ENCODE measurements at places on chromosomes 4 and X.

- no peak for DNase-seq
These were observed 133.4 kb upstream of the NAP1L5 start for GRCh38 chr4:88831031-88831430.

DNA sequence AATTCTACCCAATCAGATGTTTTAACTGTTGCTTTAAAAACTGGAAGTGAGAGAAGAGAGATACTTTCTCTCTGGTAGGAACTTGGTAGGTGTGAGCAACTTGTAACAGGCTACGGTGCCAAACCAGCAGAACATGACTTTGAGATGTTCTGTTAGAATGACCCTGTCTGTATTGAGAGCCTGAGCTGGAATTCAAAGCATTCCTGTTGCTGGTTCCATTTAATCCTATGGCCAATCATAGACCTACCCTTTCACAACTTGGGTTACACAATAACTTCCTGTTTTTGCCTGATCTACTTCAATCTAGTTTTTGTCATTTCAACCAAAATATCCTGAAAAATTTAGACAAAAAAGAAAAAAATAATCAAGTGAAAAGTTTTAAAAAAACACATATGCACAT, 1.7 kb upstream of the PRRG1 start:
- DNase-seq: no peak

DNA sequence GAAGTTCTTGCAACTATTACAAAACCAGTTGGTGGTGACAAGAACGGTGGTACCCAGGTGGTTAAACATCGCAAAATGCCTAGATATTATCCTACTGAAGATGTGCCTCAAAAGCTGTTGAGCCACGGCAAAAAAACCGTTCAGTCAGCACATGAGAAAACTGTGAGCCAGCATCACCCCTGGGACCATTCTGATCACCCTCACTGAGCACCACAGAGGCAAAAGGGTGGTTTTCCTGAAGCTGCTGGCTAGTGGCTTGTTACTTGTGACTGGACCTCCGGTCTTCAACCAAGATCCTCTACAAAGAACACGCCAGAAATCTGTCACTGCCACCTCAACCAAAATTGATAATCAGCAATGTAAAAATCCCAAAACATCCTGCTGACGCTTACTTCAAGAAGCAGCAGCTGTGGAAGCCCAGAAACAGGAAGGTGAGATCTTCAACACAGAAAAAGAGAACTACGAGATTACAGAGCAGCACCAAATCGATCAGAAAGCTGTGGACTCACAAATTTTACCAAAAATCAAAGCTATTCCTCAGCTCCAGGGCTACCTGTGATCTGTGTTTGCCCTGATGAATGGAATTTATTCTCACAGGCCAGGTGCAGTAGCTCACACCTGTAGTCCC, 21.4 kb upstream of the SLC10A6 start:
- DNase-seq: no peak

DNA sequence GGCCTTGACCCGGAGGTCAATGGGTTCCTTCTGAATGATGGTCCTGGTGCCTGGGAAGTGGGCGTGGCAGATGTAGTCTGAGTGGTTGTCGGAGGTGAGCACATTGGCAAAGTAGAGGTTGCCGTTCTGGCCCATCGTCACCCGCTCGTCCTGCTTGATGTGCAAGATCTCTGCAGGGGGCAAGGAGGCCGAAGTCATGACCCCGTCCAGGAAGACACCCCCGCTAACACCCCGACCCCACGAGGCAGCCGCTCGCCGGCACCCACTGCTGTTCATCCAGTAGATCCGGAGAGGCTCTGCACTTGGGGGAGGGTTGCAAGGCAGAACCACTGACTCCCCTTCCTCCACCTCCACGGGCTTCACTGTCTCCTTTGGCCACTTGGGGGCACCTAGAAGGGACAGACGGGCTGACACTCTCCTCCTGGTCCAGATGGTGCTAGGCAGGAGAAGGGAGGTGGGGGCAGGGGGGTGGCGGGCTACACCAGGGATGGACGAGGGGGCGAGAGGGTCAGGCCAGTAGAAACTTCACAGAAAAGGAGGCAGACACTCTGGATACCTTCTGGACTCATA, 15.1 kb downstream of the L1CAM start:
- DNase-seq: no peak

- no peak for DNase-seq
These were observed 6.2 kb downstream of the RAB40A start for GRCh38 chrX:103513067-103513466.

DNA sequence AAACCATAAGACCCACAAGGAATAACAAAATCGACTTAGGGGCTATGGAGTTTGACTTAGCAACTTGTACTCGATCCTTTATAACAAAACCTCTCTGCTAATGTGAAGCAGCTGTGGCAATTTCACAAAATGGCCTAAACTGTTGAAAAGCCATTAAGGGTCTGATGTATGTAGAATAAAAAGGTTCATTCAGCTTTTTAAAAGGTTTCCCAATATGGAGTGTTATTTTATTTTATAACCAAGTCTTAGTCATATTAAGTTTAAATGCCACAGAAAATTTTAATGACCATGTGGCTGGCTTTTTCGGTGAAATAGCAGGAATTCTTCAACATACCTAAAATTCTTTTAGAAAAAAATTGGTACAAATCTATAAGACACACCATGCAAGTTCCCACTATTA, 291.8 kb upstream of the HAND2 start:
- DNase-seq: no peak

GRCh38 chr4:119510395-119511149, 118.0 kb downstream of the PDE5A start:
- no peak for DNase-seq

DNA sequence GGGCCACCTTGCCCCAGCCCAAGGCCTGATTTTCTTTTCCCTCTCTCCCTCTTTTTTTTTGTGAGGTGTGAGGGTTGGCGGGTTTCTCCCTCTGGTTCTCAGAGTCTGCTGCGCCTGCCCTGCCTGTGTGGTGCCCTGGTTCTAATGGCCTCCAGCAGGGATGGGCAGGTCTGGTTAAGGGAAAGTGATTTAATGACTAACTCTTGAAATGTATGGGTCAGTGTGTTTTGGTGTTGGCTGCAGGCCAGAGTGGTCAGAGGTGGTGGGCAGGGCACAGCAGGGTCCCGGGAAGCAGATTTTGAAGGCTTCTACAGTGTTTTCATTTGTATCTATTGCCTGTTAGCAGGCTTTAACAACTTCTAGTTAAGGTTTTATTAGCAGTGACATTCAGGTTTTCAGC, 39.0 kb downstream of the JADE1 start:
- DNase-seq: no peak

DNA sequence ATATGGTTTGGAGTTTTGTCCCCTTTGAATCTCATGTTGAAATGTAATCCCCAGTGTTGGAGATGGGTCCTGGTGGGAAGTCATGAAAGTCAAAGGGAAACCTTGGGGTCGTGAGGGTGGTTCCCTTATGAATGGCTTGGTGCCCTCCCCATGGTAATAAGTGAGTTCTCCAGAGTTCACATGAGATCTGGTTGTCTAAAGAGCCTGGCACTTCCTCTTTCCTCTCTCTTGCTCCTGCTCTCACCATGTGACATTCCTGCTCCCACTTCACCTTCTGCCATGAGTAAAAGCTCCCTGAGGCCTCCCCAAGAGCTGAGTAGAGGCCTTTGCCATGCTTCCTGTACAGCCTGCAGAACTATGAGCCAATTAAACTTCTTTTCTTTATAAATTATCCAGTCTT, 5.5 kb upstream of the IL15 start:
- DNase-seq: no peak

- DNase-seq: no peak
These were observed 134.9 kb upstream of the SLITRK2 start for GRCh38 chrX:145682518-145683298.

- DNase-seq: no peak
These were observed 353.2 kb upstream of the MAGEB2 start for GRCh38 chrX:29862126-29862677.

GRCh38 chr4:149702414-149703293, 113.0 kb downstream of the IQCM start:
- no peak for DNase-seq

DNA sequence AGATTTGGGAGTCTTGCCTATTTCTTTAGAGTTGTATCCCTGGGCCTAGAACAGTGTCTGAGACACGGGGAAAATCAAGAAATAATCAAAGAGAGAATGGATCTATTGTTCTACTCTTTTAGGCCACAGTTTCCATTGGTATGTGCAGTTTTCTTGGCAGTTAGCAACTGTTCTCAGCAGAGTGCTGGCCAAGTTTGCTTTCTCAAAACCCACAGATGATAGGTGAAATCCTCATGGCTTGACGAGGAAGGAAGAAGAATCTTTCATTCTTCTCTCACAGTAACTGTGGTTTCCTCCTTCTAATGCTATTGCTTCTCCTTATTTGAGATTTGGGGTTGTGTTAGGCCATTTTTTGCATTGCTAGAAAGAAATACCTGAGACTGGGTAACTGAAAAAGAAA, 42.2 kb downstream of the AGA start:
- DNase-seq: no peak

- no peak for DNase-seq
These were observed 63.2 kb downstream of the MGST2 start for GRCh38 chr4:139728840-139729239.

DNA sequence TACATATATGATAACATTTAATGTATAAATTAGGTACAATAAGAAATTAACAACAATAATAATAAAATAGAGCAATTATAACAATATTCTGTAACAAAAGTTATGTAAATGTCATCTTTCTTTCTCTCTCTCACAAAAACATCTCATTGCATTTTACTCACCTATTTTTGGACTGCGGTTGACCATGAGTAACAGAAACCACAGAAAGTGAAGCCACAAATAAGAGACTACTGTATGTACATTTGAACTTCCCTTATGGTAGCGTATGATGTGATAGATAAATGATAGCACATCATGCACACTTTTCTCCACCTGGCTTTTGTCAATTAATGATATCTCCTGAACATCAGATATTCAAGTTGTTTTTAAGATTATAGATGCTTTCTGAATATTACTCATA, 80.5 kb downstream of the HNRNPD start:
- no peak for DNase-seq

Data from DMS79 treated with DMSO at 0.1 percent for 48 hours (cell line).